ENCODE measurements at places on chromosomes 6 and 20. TPM values are rescaled to one million over a fixed set of nuclear protein-coding genes. Genes with fewer than 3 reads are reported as not detected.

OR2J3 gene
- total RNA-seq: not detected

ABCF1 gene
- total RNA-seq: 53.7 TPM

SLC22A16 gene
- total RNA-seq: not detected

FHL5 gene
- total RNA-seq: not detected

MYH7B gene
- total RNA-seq: not detected
